Fibroblast of the conjunctiva (primary cell): ENCODE measurements at places on chromosomes 5 and 9.

DNA sequence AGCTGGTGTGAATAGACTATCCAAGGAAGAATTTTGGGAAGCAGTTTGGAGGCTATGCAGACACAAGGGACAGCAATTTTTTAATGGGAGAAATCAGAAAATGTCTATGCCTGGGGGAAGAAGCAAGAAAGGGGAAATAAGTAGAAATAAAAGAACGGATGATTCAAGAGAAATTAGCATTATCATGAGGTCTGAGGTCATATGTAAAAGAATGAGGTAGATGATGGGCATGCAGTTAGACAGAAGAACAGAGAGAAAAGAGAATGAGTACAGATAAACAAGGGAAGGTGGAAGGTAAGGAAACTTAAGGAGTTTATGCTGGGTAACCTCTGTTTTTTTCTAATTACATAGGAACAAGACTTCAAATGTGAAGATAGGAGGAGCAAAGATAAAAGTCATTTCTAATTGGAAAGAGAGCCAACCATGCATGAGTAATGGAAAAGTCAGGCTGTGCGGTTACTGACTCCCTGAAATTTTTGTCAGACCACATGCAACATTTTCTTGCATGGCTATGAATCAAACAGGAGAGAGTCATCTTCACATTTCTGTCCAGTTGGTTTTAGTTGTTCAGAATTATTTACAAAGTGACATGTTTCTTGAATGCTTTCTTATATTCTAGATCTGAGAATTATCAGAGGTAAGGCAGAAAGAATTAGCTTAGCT, 101.0 kb upstream of the PIK3R1 start:
- DNase-seq: peak; percentile 63

DNA sequence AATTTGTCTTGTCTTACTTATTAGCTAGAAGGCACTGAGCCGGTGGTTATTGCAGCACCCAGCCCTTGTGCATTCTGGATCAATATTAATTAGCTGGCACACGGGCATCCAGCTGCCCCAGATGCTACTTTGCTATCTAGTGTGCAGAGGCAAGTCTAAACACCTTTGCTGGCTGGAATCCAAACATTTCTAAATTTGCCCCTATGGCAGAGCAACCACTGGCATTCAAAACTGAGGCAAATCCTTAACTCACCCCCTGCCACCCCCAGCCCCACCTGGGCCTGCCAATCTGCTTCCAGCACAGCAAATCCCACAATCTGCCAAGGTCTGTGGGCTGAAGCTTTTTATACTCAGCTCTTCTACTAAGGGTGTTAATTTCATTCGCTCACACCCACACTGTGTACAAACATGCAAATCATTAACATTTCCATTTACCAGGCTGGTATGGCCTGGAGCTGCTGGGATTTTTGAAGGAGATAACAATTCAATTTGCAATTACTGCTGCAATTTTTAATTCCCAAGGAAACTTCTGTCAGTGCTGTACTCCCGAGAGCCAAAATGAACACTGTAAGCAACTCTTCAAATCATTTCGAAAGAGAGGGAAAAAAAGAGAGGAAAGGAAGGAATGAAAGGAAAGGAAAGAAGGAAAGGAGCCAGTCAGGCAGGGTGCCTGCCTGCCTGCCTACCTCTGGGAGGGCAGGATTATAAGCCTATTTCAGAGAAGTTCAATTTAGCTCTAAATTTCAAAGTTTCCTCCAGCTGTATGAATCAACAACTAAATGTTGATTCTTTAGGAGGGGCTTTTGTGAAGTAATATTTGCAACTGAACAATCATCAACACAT, 35.5 kb downstream of the RAPGEF1 start:
- no peak for DNase-seq

GRCh38 chr5:6393596-6394194, 15.3 kb upstream of the MED10 start:
- DNase-seq: no peak

- DNase-seq: no peak
Measured at GRCh38 chr5:80479713-80480112, 8.2 kb upstream of the FAM151B start.

- DNase-seq: peak; percentile 78
Measured at GRCh38 chr5:14108170-14108996, 34.8 kb upstream of the TRIO start.

- no peak for DNase-seq
Measured at GRCh38 chr9:135729480-135729879, 27.5 kb downstream of the KCNT1 start.

- peak; percentile 9 for DNase-seq
Measured at GRCh38 chr9:5052838-5053237, 67.8 kb downstream of the JAK2 start.

DNA sequence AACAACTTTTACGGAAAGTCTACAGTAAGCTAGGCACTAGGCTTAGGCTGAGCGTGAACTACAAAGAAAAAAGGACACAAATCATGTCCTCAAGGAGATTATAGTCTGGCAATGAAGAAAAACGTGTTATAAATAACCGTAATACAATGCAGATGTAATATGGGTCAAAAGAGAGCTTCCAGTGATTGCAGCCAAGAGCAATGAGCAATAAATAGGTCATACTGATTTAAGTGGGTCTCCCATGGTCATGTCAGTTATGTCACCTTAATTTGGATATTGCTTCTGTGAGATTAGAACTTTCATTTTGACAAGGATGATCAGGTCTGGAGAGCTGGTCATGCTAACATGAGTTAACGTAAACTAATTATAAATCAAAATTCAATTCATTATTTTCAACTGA, 158.6 kb upstream of the GNA14 start:
- no peak for DNase-seq
